ENCODE measurements at places on chromosomes 7 and 10.

DNA sequence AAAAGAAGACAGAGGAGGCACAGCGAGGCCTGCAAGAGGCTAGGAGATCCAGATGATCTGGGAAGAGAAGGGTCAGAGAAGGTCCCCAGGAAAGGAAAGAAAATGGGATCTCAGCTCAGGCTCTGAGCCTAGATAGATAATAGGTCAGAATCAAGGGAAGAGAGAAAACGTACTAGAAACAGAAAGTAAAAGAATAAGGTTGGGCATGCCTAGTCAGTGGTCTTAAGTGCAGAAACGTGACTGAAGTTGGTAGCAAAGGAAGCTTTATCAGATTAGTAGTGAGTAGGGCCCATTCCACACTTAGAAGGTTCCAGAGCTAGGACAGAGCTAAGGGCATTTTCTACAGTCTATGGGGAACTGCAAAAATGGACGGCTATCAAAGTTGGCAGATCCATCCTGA lies 84.8 kb upstream of the ASAH2 start:
- DNase-seq = no peak

- peak; percentile 56 for DNase-seq
These were observed 58.2 kb upstream of the ANTXRL start for GRCh38 chr10:46228563-46229071.

DNA sequence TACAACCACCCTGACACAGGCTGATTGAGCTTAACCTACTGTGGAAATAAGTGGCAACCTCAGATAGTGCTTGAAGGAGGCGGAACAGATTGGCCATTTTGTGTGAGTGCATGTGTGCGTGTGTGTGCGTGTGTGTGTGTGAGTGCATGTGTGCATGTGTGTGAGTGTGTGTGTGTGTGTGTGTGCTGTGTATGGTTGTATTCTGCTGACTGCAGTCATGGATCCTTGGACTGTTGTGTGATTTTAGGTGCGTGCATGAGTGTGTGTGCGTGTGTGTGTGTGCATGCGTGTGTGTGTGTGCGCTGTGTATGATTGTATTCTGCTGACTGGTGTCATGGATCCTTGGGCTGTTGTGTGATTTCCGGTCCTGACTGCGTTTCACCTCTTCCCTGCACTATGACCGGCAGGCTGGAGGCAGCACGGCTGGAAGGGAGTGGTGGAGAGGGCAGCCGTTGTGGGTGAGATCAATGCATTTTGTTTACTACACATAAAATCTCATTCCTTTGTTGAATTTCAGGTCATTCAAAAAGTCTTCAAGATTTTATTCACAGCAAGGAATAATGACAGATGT lies 6.3 kb downstream of the IQCE start:
- no peak for DNase-seq

- DNase-seq = no peak
These were observed 163.1 kb downstream of the ARHGAP12 start for GRCh38 chr10:31765541-31765940.

DNA sequence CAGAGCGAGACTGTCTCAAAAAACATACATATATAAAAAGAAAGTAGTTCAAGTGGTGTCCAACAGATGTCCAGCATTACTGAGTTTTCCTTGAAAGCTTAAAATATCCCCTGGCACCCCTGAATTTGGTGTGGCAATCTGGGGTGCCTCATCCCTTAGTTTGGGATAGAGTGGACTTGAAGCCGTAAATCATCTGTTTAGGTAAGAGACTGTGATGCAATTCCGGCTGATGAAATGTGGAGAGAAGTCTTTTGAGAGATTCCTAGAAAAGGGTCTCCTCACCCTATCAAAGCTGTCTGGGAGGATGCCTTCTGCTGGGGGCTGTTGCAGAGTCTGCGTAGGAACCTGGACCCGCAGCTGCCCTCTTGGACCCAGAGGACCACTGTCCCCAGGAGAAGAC lies 408.0 kb downstream of the RPS24 start:
- no peak for DNase-seq

- no peak for DNase-seq
These were observed 57.3 kb upstream of the CAMK2B start for GRCh38 chr7:44382459-44383265.

DNA sequence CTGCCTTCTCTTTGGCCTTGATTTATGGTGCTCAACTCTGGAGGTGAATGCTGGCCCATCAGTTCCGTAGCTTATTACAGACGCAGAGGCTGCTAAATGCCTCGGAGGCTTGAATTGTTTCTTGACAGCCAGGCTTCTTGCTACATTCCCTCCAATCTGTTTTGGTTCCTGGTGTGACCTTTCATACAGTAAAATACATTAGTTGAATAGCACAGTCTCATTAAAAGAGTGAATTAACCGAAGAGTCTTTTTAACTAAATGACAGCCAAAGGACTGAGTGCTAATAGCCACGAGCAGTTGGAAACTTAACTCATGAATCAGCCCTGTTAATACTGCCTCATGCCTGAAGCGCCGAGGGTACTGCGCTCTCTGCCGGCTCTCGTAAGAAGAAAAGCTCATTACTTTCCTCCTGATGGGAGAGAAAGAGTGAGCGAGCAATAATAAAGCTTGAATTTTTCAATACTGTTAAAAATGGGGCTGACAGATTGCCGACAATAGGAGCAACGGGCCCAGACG lies 236.4 kb upstream of the GPR26 start:
- DNase-seq = no peak

- no peak for DNase-seq
These were observed 282.1 kb upstream of the LRGUK start for GRCh38 chr7:133845005-133845404.

- no peak for DNase-seq
These were observed 28.2 kb downstream of the UBE2H start for GRCh38 chr7:129924602-129925001.

DNA sequence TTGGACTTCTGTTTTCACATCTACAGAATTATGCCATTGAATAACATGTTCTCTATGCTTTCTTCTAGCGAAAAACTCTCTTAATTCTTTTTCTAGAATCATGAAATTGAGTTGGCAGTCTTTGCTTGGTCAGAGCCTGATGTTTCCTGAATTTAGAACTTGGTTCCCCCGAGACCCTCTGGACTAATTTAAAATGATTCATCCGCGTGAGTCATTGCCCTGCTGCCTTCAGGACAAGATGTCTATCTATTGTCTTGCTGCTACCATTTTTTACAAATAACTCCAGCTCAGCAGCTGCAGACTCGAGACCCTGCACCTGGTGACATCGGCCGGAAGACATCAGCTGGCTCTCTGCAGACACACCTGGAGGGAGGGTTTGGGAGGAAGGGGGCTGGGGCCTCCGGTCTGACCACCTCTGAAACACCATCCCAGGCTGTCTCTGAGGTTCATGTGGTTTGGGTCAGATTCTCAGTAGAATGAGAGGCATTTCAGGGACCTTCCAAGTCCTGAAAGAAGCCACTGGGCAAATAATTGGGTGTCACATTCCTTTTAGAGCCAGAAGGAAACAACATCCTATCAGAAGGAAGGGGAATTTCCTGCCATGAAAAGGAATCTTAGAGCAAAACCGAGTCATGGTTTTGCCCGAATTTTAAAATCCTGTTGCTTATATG lies 20.9 kb upstream of the KLF6 start:
- DNase-seq = no peak

GRCh38 chr7:134782121-134782623 lies 2.7 kb downstream of the CALD1 start:
- DNase-seq = no peak

DNA sequence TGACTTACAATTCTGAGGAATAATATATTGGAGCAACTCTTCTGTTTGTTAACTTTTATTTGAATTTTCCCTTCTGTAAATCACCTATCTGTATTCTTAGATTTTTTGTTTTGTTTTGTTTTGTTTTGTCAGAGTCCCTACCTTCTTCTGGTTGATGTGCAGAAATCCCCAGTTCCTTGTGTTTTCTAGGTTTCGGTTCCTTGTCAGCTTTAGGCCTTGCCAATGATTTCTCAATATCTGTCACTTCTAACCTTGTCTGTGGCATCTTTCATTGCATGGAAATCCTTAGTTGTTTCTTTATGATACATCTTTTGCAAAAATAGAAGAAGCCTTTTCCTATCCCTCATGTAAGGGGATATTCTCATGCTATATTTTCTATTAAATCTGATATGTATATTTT lies 21.7 kb upstream of the ST8SIA6 start:
- DNase-seq = no peak

GRCh38 chr10:123382491-123382890 lies 228.3 kb downstream of the BUB3 start:
- DNase-seq = no peak

GRCh38 chr10:4111643-4112042 lies 326.6 kb upstream of the KLF6 start:
- DNase-seq = no peak

- DNase-seq = no peak
These were observed 79.4 kb upstream of the DDC start for GRCh38 chr7:50644586-50644985.

- no peak for DNase-seq
These were observed 937 bp upstream of the COBL start for GRCh38 chr7:51317582-51317910.

DNA sequence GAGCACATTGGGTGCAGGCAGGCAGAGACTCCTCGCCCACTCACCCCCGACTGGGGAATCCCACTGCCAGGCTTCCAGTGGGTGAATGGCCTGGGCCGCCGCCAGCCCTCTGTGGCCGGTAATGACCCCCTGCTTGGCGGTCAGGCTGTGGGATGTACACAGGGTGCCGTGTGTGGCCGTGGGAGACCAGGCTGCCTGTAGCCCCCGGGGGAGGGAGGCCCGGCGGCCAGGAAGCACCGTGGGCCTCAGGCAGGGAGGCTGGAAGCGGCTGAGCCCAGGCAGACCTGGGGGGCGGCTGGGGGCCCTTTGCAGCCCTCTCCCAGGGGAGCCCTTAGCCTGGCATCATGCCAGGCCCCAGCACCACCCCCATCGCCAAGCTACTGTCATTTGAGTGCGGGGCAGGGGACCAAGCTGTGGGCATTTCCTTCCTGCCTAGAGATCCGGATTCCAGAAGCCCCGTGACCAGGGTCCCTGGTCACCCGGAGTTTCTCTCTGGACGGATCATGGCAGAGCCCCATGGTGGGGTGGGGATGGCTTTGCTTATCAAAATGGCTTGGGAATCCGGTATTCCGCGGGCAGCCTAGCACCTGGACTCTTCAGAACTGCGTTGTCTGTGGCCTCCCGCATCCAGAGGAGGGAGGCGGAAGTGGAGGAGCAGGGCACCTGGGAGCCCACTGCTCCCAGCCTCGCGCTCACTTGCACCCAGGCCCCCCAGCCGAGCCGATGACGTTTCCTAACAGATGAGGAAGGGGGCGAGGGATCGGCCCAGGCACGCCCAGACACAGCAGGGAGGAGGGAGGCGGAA lies 1.1 kb downstream of the TTYH3 start:
- DNase-seq = peak; percentile 65

DNA sequence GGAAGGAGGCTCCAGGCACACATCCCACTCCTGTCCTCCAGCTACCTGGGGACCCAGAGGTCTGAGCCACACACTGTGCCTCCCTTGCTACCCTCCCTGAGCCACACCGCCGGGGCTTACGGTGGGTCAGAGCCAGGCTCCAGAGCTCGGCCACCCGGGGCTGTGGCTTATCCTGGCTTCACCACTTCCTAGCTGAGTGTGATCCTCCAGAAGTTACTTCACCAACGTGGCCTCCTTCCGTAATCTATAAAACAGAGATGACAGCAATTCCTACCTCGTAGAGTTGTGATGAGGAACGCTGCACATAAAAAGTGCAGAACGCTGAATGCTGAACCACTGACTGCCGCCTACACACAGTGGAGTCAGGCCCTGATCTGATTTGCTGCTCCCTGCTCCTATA lies 285.0 kb downstream of the PRPF18 start:
- no peak for DNase-seq

GRCh38 chr10:71443676-71444075 lies 47.0 kb downstream of the CDH23 start:
- DNase-seq = no peak

DNA sequence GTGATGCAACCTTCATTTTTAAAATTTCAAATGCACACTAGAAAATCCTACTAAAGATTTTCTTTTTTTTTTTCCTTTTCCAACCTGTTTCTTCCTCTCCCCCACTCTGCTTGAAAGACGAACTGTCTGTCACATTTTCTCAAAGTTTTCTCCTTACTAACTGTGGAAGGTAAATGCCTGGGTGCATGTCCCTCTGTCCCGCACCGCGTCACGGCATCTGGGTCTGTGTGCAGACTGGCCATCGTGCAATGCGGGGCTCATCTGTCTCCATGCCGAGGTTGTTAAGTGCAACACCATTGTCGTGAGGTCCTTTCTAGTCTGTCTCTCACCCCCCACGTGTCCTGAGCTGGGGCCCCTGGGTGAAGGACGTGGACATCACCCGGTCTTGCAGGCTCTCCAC lies 28.4 kb downstream of the PFKFB3 start:
- no peak for DNase-seq

GRCh38 chr7:1632916-1633785 lies 36.9 kb upstream of the ELFN1 start:
- no peak for DNase-seq

GRCh38 chr10:61836888-61837754 lies 64.4 kb upstream of the ARID5B start:
- DNase-seq = no peak

- DNase-seq = no peak
These were observed 97.7 kb upstream of the EFCAB10 start for GRCh38 chr7:105678811-105679495.

DNA sequence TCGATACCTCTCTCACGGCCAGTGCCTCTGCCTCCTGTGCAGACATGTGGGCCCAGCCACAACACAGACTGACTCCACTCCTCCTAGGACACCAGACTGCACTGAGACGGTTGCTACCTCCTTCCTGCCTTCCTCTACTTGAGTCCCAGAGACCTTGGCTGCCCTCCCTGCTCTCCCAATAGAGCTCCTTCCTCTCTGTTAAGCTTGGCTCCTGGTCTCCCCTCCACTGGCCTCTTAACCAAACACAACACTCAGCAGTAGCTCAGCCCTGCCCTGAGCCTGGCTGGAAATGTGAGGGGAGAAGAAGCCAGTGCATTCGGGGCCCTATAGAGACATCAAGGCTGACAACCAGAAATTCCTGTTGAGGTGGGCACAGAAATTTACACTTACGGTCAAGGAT lies 102.0 kb downstream of the HTR5A start:
- DNase-seq = no peak

- DNase-seq = no peak
These were observed 756 bp upstream of the SEC24C start for GRCh38 chr10:73743327-73743904.

- DNase-seq = no peak
These were observed 277.2 kb upstream of the TAC1 start for GRCh38 chr7:97454636-97455035.

- DNase-seq = no peak
These were observed 6.2 kb downstream of the VWA2 start for GRCh38 chr10:114245121-114245791.

- no peak for DNase-seq
These were observed 66.6 kb upstream of the ZNF479 start for GRCh38 chr7:57198801-57199200.
